ENCODE measurements at places on chromosomes 1 and 21. TPM values are rescaled to one million over a fixed set of nuclear protein-coding genes. Genes with fewer than 3 reads are reported as not detected.

The BCAN gene
- not detected for total RNA-seq

The CELSR2 gene
- 2.5 TPM for total RNA-seq

The LCE1F gene
- total RNA-seq: not detected

The SLFNL1 gene
- total RNA-seq: 0.30 TPM

The SLC37A1 gene
- total RNA-seq: 18.8 TPM

GRCh38 chr1:42737986-42738677 lies 1.9 kb downstream of the CLDN19 start:
- DNase-seq: no peak

DNA sequence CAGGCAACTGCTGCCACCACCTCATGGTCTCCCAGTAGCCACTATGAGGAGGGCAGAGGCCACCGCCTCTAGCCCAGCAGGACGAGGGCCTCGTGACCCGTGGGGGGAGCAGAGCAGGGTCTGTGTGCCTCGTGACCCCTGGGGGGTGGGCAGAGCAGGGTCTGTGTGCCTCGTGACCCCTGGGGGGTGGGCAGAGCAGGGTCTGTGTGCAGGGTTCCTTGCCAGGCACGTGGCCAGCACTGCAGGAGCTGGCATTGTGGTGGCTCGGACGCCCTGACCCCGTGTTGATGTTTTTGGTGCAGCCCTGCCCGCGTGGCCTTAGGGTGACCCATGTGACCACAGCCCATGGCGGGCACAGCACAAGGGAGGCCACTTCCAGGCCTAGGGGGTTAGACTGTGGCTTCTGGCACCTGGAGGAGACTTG lies 52.8 kb downstream of the SLX9 start:
- no peak for DNase-seq

GRCh38 chr1:27689423-27690173 lies 17.6 kb upstream of the IFI6 start:
- DNase-seq: no peak

DNA sequence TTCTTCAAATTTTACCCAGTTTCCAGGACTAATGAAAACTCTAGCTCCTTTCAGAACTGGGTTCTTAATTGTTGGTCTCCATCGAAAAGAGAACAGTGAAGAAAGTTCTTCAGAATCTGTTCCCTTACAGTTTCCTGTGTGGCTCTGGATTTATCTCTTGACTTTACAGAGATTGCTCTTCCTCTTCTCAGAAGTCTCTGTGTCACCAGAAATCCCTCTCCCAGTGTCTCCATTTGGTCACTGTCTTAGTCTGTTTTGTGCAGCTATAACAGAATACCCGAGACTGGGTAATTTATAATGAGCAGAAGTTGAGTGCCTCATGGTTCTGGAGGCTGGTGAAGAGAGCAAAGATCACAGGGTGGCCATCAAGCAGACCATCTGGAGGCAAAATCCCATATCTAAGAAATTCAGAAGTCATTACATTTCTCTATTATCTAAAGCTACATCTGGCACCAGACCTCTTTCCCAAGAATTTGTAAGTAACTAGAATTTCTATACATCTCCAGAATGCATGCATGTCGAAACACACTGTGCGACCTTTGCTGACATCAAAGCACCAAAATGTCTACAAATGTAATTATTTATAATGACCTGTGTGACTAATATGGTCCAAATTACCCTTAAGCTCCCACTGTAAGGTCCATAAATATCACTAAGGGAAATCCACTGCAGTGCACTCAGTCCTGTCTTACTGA lies 65.4 kb upstream of the KRTAP19-8 start:
- DNase-seq: no peak

- DNase-seq: no peak
These were observed 7.1 kb upstream of the NES start for GRCh38 chr1:156684227-156684782.

GRCh38 chr1:184379111-184379752 lies 7.6 kb upstream of the C1orf21 start:
- DNase-seq: no peak

- DNase-seq: no peak
These were observed 203.7 kb downstream of the S1PR1 start for GRCh38 chr1:101440485-101440884.

DNA sequence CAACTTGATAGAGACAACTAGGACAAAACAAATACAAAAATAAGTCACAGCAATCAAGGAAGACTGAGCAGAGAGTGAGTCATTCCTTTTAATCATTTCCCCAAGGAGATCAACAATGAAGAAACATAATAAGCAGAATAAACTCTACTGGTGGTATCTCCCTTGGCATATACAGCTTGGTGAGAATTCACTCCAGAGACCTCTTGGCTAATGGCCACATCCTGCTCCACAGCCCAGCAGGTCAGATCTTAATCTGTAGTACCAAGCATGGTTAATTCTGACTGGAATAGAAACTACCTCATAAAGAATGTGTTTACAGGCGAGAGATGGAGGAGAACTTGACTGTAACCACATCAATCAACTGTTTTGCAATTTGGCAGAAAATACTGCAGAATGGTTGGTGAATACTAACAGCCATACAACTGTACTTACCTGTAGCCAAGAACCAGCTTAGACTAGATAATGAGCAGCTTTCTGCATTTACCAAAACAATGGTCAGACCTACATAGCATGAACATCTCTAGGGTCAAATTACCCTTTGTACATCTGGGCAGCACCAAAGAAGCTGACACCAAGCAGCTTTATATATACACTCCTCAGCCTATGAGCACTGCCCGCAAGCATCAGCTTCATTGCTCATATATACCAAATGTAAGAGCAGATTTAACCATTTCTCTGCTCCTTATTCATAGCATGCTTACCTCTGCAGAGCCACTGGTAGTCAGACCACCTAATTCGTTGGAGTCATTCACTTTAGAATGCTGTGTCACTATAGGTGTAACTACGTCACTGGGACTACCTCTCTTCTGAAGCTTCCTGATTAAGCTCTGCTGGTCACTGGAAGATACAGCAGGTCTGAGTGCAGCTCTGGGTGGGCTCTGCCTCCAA lies 51.0 kb downstream of the KIAA0319L start:
- DNase-seq: peak; percentile 17

DNA sequence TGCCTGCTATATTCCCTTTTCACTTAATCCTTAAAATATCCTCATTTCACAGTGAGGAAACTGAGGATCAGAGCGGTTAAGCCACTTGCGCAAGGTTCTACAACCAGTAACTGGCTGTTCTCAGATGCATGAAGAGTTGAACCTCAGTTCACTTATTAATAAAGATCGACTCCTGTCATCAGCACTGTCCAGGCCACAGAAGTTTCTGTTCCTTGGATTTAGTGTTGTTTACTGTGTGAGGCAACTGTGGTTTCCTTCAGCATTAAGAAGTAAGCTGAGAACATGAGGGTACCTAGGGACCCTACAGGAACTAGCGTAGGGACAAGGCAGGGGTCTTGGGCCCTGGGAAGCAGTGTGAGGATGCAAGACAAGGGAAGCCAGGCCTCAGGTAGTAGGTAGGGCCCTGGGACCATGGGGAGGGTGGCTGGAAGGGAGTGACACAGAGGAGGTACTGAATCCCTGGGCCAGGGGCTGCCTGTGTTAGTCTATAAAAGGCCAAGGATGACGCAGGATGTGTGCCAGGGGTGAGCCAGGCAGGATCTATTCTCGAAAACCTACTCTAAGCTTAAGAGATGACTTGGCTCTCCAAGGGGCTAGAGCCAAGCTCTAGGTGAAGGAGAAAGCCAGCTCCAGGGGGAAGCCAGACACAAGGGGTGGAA lies 181.2 kb upstream of the CSF3R start:
- no peak for DNase-seq

- no peak for DNase-seq
These were observed 569 bp upstream of the DAB1 start for GRCh38 chr1:57424231-57425027.

DNA sequence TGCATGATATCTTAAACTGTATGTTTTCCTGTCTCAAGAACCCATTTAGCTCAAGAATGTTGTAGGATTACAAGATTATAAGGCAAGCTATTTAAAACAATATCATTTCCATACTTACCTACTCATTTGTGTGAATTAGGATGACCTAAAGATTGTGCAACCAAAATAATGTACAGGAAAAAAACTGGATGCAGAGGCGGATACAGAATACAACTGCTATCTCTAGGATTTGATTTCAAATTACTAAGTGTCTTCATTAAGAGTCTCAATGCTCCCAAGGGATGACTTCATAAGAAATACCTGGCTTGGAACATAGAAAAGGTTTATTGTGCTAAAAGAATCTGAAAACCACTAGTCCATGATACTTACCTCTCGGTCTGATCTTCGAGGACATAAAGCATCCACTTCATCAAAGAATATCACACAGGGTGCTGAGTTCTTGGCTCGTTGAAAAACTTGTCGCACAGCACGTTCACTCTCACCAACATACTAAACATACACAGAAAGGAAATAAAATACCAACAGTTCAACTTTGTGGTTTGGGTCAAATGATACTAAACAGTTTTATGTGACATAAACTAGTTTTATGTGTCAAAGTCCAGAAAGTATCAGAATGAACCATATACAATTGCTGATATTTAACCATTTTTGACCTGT lies 54.9 kb downstream of the NVL start:
- DNase-seq: no peak

DNA sequence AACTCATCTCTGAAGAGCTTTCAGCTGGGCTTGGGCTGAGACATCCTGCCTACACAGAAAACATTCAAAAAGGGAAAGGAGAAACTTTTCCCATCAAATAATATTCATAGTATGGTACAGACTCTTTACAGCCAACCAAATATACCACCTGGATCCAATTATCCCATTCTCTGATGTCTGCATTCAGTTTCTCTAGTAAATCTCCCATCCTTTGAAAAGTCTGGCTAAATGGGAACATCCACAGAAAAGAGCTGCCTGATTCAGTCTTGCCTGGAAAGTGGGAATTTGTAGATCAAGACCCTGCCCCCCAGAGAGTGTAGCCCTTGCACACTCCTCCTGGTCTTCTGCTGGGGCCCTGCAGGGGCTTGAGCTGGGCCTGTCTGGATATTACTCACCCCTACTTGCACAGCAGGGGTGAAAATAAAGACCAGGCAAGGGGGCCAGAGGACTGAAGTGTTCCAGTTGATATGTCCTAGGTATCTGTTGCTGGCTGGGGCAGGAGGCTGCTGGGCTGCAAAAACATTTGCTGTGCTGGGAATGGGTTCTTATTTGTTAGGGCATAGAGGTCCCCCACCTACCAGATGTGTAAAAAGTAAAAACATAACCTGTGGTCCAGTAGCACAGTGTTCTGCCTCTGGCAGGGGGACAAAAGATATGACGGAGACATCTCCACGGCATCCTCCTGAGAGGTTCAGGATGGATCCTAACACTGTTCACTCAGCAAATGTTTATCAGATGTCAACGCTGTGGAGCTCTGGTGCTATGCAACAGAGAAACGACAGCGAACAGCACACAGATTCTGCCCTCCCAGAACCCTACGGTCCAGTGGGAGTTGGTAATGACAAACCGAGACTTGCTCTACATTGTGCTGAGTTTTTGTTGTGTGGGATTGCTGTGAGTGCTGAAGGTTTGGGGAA lies 140.3 kb downstream of the PLXNA2 start:
- no peak for DNase-seq

Measured in CD4-positive, CD25-positive, alpha-beta regulatory T cell (primary cell).